ENCODE measurements at places on chromosomes 5 and 9.

GRCh38 chr9:101387871-101388506, 3.2 kb upstream of the BAAT start:
- no peak for DNase-seq

DNA sequence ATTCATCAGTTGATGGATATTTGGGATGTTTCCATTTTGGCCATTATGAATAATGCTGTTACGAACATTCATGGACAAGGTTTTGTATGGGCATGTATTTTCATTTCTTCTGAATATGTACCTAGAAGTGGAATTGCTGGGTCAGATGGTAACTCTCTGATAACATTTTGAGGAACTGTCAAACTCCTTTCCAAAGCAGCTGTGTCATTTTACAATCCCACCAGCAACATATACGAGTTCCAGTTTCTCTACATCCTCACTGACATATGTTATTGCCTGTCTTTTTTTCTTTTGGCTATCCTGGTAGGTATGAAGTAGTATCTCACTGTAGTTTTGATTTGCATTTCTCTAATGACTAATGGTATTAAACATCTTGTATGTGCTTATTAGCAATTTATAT, 86.7 kb downstream of the PRKACG start:
- no peak for DNase-seq

- DNase-seq: no peak
These were observed 171.8 kb upstream of the TNC start for GRCh38 chr9:115289757-115290208.

GRCh38 chr5:67176936-67177335, 19.7 kb downstream of the CD180 start:
- no peak for DNase-seq

- DNase-seq: no peak
These were observed 51.1 kb upstream of the LRRTM2 start for GRCh38 chr5:138926257-138926656.
